Activated CD4-positive, alpha-beta T cell treated with anti-CD3 and anti-CD28 coated beads, Interleukin-2, amount 50 U/mL, for 1 hour (primary cell): ENCODE measurements at places on chromosomes 5 and 9.

GRCh38 chr5:148981353-148981752 is 81.5 kb downstream of the SH3TC2 start:
- no peak for DNase-seq

GRCh38 chr5:98905857-98906688 is 22.7 kb downstream of the CHD1 start:
- no peak for DNase-seq

DNA sequence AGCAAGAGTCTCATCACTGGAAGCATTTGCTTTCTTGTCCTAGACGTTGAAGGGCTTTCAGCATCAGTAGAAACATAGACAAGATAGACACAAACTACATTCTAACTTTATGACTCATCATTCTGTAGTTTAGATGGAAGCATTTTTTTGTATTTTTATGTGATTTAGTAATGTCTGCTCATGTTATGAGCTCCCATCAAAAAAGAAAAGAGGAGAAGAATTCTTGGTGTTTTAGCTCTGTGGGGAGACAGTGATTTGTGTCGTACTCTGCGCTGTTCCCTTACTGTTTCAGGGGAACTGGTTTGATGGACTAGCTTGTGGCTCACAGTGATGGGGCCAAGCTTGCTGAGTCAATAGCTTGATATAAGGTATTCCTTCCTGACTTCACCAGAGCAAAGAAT is 159.2 kb upstream of the WWC1 start:
- DNase-seq, result no peak

DNA sequence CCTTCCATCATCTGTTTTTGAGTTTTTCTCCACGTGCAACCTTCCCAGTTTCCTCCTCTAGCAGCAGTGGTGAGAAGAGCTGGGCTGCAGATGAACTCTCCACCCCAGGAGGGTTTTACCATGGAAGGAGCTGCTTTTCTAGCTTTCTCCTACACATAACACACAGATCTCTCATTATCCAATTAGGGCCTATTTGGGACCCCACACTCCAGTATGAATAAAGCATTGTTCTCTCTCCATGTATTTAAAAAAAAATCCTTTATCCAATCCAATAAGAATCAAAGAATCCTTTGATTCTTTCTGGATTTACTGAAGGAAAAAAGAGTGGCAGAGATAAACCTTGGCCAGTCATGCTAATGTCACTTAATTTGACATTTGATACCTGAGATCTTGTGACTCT is 31.6 kb upstream of the NAA35 start:
- no peak for DNase-seq

DNA sequence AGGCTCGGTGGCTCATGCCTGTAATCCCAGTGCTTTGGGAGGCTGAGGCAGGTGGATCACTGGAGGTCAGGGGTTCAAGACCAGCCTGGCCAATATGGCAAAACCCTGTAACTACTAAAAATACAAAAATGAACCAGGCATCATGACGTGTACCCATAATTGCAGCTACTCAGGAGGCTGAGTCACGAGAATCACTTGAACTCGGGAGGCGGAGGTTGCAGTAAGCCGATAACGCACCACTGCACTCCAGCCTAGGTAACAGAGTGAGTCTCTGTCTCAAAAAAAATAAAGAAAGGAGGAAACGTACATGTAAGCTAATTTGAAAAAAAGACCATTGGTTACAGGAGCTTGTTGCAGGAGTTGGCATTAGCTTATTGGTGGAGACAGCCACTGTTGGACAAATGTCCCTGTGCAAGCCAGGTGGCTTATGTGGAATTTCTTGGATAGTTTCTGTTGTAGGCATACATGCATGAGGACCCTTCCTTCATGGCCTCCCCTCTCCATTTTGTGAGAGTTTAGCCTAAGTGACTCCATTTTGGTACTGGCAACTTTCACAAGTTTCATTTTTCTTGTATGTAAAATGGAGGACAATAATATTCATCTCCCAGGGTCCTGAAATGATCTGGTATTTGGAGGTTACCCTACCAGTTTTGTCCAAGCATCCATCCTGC is 16.8 kb upstream of the RAB14 start:
- no peak for DNase-seq

DNA sequence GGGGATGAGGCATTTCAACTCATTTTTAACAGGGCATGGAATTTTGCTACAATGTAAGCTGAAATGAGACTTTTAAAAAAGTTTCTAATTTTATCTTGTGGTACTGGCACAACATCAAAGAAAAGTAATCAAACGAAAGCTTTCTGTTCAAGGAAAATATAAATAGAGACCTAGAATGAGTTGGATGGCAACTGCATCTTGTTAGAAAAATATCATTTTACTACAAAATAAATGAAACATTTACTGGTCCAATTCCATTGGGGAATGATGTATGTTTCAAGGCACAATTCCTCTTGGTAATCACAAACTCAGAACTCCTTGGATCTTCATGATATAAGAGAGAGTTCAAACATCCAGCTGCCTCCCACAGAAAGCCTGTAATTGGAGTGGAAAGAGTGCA is 102.8 kb downstream of the HMHB1 start:
- no peak for DNase-seq

GRCh38 chr9:18324928-18325745 is 148.8 kb upstream of the ADAMTSL1 start:
- no peak for DNase-seq

DNA sequence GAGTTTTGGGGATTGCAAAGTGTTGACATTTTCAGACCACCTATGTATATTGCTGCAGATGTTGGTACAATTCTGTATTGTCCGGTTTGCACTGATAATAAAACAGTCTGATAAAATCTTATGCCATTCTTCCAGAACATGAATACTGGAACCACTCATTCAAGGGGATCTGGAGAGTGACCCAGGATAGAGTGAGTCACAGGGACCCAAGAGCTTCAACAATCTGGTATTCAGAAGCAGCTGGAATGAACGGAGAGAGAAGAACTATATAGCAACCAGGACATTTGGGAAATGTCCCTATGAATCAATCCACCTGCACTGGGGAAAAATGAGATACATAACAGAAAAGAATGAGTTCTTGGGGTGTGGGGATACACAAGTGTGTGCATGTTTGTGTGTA is 73.3 kb downstream of the SH3TC2 start:
- DNase-seq, result no peak

DNA sequence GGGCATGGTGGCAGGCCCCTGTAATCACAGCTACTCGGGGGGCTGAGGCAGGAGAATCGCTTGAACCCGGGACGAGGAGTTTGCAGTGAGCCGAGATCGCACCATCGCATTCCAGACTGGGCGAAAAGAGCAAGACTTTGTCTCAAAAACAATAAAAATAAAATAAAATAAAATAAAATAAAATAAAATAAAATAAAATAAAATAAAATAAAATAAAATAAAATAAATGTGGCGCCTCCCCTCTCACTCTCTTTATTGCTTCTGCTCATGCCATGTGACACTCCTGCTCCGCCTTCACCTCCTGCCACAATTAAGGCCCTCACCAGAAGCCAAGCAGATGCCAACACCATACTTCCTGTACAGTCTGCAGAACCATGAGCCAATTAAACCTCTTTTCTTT is 3.8 kb upstream of the SHC3 start:
- no peak for DNase-seq

DNA sequence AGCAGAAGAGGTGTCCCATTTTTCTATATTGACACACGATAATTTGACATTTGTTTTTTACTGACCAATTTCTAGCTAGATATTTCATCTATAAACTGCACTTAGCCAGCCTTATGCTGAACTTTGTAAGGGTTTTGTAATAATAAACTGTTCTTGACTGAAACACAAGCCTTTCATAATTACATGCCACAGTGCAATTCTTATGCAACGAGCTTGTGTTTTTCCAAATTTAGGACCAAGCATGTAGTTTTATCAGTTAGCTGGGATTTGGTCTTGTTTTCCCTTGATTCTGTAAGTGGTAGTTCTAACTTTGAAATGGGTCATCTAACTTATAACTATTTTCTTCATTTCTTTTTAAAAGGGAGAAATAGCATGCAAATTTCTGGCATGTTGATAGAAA is 1.3 kb upstream of the LURAP1L start:
- DNase-seq, result no peak

DNA sequence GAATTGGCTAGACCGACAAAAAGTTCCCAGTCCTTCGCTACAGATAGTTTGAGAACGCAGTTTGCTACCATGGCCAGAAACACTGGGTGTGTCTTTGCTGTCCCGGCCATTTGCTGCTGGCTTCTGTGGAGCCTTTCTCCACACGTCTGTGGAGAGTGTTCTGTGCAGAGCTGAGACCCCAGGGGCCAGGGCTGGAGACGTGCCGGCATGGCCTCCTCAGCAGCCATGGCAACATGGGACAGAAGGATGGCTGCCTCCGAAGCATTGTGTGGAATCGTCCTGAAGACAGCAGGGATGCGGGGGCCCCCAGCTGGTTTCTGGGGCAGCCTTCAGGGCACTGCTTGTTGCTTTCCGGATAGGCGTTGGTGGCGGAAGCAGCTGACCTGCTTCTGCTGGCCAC is 142.8 kb downstream of the GADD45G start:
- no peak for DNase-seq

DNA sequence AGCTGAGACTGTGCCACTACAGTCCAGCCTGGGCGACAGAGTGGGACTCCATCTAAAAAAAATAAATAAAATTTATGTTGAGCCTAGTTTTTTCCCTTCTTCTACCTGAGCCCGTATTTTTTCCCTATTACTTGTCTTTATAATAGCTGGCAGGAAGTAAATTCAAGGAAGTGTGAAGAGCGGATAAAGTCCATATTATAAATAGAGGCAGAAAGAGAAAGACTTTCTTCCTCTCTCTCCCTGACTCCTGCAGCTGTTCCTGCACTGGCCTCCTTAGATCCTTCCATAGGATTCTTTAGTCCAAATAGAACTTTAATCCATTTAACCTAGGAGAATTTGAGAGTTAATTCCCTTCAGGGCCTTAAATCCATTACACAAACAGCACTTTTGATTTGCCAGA is 10.3 kb upstream of the ERBIN start:
- no peak for DNase-seq

- DNase-seq, result peak; percentile 4
Observed at GRCh38 chr9:126773004-126773607, 31.7 kb upstream of the ZBTB43 start.

DNA sequence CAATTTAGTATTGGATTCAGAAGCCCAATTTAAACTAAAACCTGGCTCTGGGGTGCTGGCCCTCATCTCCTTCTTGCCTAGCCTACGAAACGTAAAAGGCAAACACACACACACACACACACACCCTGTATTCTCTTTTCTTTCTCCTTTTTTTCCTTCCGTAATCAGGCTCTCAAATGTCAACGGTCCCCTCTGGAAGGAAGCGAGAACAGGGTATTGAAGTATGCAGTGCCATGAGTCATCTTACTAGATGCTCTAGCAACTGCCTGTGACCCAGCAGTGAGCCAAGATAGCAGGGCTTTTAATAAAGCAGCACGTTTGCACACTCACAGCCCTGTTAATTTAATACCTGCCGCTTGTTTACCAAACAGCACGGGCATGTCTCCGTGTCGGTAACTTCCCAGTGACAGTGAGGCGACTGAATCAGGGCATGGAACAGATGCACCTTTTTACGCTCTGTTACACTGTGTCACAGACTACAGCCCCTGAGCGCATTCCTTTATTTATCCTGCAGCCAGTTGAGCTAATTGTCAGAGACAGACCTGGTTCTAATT is 243.8 kb downstream of the BNC2 start:
- no peak for DNase-seq

GRCh38 chr9:81031422-81032029 is 657.8 kb downstream of the TLE1 start:
- DNase-seq, result no peak

GRCh38 chr5:146007989-146008388 is 71.6 kb downstream of the SH3RF2 start:
- no peak for DNase-seq
